ENCODE measurements at places on chromosomes 2 and 18. TPM values are rescaled to one million over a fixed set of nuclear protein-coding genes. Genes with fewer than 3 reads are reported as not detected.

MAP3K19 gene
- not detected for total RNA-seq

DNA sequence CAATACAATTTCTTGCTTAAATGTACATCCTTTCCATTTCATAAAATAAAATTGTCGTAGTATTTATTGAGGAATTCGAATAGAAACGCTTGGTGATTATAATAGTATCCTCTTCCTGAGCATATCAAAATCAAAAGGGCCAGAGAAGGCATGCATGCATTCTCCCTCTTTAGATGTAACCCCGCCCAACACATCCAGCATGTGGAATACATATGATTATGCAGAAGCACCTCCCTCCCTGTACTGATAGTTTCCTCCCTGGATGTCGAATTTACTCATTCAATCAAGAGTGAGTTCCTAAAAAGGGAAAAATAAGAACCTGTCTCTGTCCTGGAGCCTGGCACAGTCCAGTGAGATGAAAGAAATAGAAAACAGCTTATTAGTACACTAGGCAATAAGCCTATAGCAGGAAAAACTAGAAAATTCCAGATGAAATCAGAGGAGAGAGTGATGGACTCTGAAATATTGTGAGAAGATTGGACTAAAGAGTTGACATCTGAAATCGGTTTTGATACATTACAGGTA lies 262.9 kb downstream of the RDH14 start:
- no peak for DNase-seq
- no peaks in the 10 kb centered on the region for H3K27me3 ChIP-seq
- no peak overlapping the region for H3K4me3 ChIP-seq
- no peaks in the 10 kb centered on the region for H3K36me3 ChIP-seq

DNA sequence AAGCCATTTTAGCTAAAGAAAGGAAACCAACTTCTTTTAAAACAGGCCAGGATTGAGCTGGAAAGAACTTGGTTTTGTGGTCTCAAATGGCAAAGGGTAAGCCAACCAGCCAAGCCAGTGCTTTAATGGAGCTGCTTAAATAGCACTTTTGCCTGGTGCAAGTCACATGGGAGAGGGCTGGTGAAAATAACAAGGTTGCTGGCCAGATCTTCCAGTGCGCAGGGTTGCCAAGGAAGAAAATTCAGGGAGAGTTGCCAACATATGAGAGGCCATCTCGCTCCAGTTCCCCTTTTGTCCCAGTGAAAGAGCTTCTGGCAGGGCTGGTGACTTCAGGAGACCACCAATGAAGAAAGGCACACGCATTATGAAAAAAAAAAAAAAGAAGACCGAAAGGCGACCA lies 57.3 kb downstream of the IRS1 start:
- H3K27me3 ChIP-seq, result no peaks in the 10 kb centered on the region
- no peak overlapping the region for H3K4me3 ChIP-seq
- H3K36me3 ChIP-seq, result no peaks in the 10 kb centered on the region
- no peak for DNase-seq
- no peak overlapping the region for H3K27ac ChIP-seq
- H3K4me1 ChIP-seq, result peaks cover 38% of the 10 kb centered on the region

- no peak for DNase-seq
- H3K27me3 ChIP-seq, result no peaks in the 10 kb centered on the region
- peak overlapping the region; percentile 69 for H3K27ac ChIP-seq
- H3K4me1 ChIP-seq, result peaks cover 47% of the 10 kb centered on the region
- no peaks in the 10 kb centered on the region for H3K36me3 ChIP-seq
Observed at GRCh38 chr18:22026889-22027288, 142.5 kb upstream of the GATA6 start.

- no peak for DNase-seq
- no peaks in the 10 kb centered on the region for H3K27me3 ChIP-seq
- no peak overlapping the region for H3K4me3 ChIP-seq
Observed at GRCh38 chr2:203824603-203825002, 43.0 kb upstream of the CTLA4 start.

GRCh38 chr2:162058973-162059668 lies 14.9 kb downstream of the DPP4 start:
- no peak overlapping the region for H3K27ac ChIP-seq
- no peak for DNase-seq
- peaks cover 30% of the 10 kb centered on the region for H3K36me3 ChIP-seq
- no peak overlapping the region for H3K4me3 ChIP-seq
- H3K4me1 ChIP-seq, result no peaks in the 10 kb centered on the region
- H3K27me3 ChIP-seq, result no peaks in the 10 kb centered on the region

ANKRD30B gene
- 0.44 TPM for total RNA-seq

DNA sequence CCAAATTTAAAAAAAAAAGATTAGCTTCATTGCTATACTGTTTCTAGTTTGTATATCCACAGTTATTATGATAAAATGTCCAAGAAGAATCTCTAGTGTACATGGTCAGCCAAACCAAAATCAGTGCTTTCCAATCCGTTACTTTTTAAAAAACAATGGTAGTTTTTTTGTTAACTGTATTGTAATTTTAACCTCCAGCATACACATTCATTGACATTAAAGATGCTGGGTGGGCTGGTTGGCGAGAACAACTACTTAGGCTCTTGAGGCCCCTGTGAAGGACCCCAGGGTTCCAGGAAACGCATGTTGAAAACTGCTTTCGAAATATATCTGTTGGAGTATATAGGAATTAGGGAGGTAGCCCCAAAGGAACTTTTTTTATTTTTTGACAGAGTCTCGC lies 107.3 kb upstream of the RASGRP3 start:
- no peaks in the 10 kb centered on the region for H3K36me3 ChIP-seq
- no peak overlapping the region for H3K4me3 ChIP-seq
- no peak overlapping the region for H3K27ac ChIP-seq
- no peaks in the 10 kb centered on the region for H3K27me3 ChIP-seq

GRCh38 chr2:67854103-67854743 lies 208.6 kb downstream of the C1D start:
- no peak for DNase-seq
- no peak overlapping the region for H3K27ac ChIP-seq
- no peak overlapping the region for H3K4me3 ChIP-seq
- no peaks in the 10 kb centered on the region for H3K4me1 ChIP-seq
- H3K36me3 ChIP-seq, result no peaks in the 10 kb centered on the region

GRCh38 chr2:19739256-19739655 lies 162.5 kb downstream of the TTC32 start:
- H3K4me3 ChIP-seq, result no peak overlapping the region
- H3K27me3 ChIP-seq, result no peaks in the 10 kb centered on the region
- H3K36me3 ChIP-seq, result no peaks in the 10 kb centered on the region
- H3K27ac ChIP-seq, result no peak overlapping the region

GRCh38 chr2:52035391-52035790 lies 1003.5 kb upstream of the NRXN1 start:
- no peaks in the 10 kb centered on the region for H3K27me3 ChIP-seq
- DNase-seq, result no peak
- peaks cover 17% of the 10 kb centered on the region for H3K4me1 ChIP-seq
- no peak overlapping the region for H3K27ac ChIP-seq
- H3K36me3 ChIP-seq, result no peaks in the 10 kb centered on the region

GRCh38 chr2:139374296-139374850 lies 594.2 kb upstream of the NXPH2 start:
- H3K4me3 ChIP-seq, result no peak overlapping the region
- H3K27me3 ChIP-seq, result no peaks in the 10 kb centered on the region
- H3K4me1 ChIP-seq, result no peaks in the 10 kb centered on the region
- H3K27ac ChIP-seq, result no peak overlapping the region
- no peaks in the 10 kb centered on the region for H3K36me3 ChIP-seq

DNA sequence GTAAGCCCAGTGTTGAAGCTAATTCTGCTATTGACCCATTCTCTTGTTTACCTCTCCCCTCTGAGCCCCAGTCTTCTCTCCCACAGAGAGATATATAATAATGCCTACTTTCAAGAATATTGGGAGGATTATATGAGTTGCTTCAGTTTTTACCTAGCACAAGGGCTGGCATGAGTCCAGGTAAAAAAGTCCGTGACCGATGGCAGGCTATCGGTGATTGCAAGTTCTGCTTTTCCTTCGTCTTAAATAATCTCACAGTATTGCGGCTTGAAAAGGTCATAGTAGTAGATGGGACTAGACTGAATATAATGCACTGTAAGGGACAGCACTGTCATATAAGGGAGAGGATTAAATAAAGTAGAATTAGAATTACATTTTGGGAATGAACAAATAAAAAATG lies 77.6 kb downstream of the KIF5C start:
- DNase-seq, result no peak
- H3K36me3 ChIP-seq, result no peaks in the 10 kb centered on the region
- no peak overlapping the region for H3K27ac ChIP-seq
- no peaks in the 10 kb centered on the region for H3K4me1 ChIP-seq

DNA sequence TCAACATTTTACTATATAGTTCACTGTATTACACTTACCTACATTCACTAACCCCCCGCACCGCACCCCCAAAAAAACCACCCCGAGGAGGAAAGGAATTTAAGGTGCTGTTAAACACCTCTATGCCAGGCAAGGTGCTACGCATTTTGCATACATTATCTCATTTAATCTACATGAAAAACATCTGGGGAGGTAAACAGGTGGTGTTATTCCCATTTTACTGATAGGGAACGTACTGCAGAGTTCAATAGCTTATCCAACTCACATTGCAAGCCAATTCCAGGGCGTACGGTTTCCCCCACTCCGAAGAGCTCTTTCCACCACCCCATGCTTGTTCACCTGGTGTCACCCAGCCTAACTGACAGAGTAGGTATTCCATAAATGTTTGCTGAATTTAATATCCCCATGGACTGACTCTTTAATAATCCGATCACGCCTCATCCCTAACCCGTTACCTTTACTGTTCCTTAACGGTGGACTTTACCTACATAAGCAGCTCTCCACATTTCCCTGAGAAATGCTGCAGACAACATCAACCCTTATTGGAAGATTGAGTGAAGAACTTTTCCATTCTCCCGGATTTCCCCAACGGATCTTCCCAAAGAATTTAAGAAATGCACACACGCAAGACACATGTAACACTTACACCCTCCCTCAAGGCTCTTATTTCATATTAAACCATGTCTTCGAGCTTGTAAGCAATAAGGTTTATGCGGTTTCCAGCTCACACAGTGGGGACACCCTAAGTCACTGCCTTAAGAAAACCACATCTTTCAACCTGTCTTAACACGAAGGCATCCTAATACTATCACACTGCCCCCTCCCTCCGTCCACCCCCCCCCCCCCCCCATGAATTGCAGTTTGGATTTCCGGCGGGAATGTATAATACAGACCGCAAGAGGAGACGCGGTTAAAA lies 1.2 kb downstream of the RAPH1 start:
- H3K36me3 ChIP-seq, result no peaks in the 10 kb centered on the region
- no peaks in the 10 kb centered on the region for H3K27me3 ChIP-seq
- H3K4me3 ChIP-seq, result peak overlapping the region; percentile 84
- peak overlapping the region; percentile 36 for H3K27ac ChIP-seq
- peak; percentile 15 for DNase-seq

CAPN10 gene
- total RNA-seq, result 27.8 TPM

MAP3K2 gene
- total RNA-seq, result 35.0 TPM

SIX3 gene
- not detected for total RNA-seq

GRCh38 chr2:47310801-47311560 lies 92.0 kb upstream of the MSH2 start:
- no peak overlapping the region for H3K4me3 ChIP-seq
- H3K27ac ChIP-seq, result peak overlapping the region; percentile 98
- no peaks in the 10 kb centered on the region for H3K27me3 ChIP-seq
- DNase-seq, result no peak
- peaks cover 66% of the 10 kb centered on the region for H3K4me1 ChIP-seq

- no peak overlapping the region for H3K27ac ChIP-seq
- H3K27me3 ChIP-seq, result no peaks in the 10 kb centered on the region
- no peak overlapping the region for H3K4me3 ChIP-seq
- H3K36me3 ChIP-seq, result no peaks in the 10 kb centered on the region
- DNase-seq, result no peak
- no peaks in the 10 kb centered on the region for H3K4me1 ChIP-seq
Observed at GRCh38 chr2:233476063-233476410, 90.5 kb downstream of the USP40 start.

ITGA4 gene
- not detected for total RNA-seq

DNA sequence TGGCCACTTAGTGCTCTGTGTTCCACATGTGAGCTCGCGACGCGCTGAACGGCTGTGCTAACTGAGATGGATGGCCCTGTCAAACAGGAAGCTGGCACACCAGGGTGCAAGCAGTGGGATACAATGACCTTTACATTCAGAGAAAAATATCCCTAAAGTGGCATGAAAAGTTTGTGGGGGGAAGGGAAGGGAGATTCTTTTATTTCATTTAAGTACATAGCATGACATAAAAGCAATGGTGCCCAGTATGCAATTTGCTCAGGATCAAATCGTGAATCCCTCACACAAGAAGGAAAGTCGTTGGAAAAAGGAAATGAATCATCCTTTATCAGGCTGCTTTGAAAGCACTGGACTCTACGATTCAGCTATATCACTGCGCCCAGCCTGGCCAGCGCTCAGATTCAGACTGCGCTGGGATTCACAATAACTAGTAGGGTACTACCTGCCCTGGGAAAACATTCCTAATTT lies 26.0 kb downstream of the SATB2 start:
- H3K4me1 ChIP-seq, result no peaks in the 10 kb centered on the region
- no peak overlapping the region for H3K4me3 ChIP-seq
- H3K27ac ChIP-seq, result no peak overlapping the region
- DNase-seq, result no peak
- no peaks in the 10 kb centered on the region for H3K36me3 ChIP-seq
- no peaks in the 10 kb centered on the region for H3K27me3 ChIP-seq

ZSWIM2 gene
- not detected for total RNA-seq

DNA sequence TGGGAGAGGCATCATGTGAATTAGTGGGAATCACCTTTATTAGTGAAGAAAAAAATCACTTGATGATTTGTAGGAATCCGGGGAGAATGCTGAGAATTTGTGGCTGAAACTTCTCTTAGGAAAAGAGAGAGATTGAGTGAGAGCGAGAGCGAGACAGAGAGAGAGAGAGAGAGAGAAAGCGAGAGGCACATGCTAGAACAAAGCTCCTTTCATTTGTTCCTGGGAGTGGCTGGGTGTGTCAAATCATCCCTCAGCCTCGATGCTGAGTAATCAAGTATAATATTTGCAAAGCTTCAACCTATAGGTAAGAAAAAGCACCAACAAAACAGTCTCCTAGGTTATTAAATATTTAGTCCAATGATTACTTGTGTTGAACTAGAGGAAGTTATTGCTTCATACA lies 4.4 kb upstream of the SERPINB5 start:
- H3K4me3 ChIP-seq, result no peak overlapping the region
- H3K4me1 ChIP-seq, result no peaks in the 10 kb centered on the region
- H3K27ac ChIP-seq, result no peak overlapping the region

DNA sequence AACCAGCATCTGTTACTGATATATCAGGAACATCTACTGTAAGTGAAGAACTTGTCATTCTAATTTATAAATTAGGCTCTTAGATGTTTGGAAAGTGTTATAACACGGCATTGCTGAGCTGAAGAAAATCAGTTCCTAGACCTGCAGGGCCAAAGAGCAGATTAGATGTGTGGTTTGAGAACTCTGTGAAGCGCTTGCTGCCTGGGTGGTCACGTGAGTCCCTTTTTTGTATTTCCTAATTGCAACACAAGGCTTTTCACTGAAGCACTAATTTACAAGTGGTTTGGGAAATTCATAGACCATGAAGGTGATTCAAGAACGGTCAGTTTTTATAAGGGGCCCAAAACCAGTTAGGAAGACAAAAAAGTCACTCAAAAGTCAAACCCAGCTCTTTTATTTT lies 106.9 kb upstream of the SP3 start:
- peaks cover 18% of the 10 kb centered on the region for H3K4me1 ChIP-seq
- H3K27ac ChIP-seq, result no peak overlapping the region
- no peaks in the 10 kb centered on the region for H3K27me3 ChIP-seq
- no peaks in the 10 kb centered on the region for H3K36me3 ChIP-seq
- DNase-seq, result no peak
- no peak overlapping the region for H3K4me3 ChIP-seq

DSG4 gene
- total RNA-seq, result not detected

- no peak for DNase-seq
- no peak overlapping the region for H3K4me3 ChIP-seq
- H3K4me1 ChIP-seq, result no peaks in the 10 kb centered on the region
- no peaks in the 10 kb centered on the region for H3K36me3 ChIP-seq
- H3K27me3 ChIP-seq, result no peaks in the 10 kb centered on the region
- no peak overlapping the region for H3K27ac ChIP-seq
Observed at GRCh38 chr2:167581961-167582574, 665.3 kb downstream of the STK39 start.

Data from Caco-2 (cell line).